ENCODE measurements at places on chromosomes 5 and 9.

DNA sequence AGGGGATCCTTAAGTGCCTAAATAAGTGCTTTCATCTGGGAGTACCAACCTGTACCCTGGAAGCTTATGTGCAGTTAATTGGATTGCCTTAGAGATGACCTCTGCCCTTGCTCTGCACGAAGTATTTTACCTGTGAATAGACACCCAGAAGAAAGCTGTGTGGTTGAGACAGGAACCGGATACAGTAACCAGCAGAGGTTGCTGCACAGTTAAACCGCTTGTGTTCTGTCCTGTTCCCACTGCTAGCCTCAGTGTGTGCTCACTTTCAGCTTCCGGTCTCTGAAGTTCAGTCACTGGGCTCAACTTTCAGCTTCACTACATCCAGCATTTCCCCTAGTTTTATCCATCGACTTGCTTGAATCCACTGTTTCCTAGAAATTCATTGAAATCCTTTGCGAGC, 185.3 kb downstream of the FAM170A start:
- DNase-seq, result no peak

GRCh38 chr5:97846643-97847042, 663.6 kb upstream of the RIOK2 start:
- DNase-seq, result no peak

GRCh38 chr5:175694371-175695160, 36.7 kb downstream of the HRH2 start:
- DNase-seq, result no peak

- DNase-seq, result no peak
These were observed 1.9 kb downstream of the DIPK1B start for GRCh38 chr9:136714096-136714892.

DNA sequence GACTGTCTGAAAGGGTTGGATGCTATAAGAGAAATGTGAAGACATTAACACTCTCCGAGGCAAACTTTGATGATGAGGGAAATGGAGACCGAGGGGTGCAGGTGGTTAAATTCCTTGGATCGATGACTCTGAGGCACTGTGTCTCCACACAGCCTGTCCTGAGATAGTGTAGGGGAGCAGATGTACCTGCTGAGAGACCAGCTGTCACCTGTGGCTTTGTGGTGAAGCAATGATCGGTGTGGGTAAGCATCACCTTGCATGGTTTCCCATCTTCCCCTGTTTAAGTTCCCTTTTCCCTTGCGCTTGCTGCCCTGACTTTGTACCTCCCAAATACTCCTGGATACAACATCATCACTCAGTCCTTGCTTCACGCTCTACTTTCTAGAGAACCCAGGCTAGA, 9.8 kb upstream of the MIER3 start:
- DNase-seq, result no peak

DNA sequence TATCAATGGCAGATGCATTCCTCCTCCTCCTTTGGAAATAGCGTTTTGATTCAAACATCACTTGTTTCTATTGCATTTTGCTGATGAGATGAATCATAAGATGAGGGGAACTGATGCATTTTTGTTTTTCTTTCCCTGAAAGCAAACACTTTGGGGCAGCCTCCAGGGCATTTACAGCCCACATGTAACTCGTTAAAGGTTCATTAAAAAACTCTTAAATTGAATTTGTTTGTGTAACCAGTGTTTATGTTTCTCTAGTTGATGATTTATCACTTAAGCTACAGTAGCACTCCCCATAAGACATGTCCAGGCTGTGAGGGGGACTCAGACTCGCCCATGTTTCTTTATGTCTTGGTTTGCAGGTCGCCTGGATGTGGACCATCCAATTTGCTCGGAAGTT, 246.1 kb upstream of the ANKH start:
- DNase-seq, result no peak

DNA sequence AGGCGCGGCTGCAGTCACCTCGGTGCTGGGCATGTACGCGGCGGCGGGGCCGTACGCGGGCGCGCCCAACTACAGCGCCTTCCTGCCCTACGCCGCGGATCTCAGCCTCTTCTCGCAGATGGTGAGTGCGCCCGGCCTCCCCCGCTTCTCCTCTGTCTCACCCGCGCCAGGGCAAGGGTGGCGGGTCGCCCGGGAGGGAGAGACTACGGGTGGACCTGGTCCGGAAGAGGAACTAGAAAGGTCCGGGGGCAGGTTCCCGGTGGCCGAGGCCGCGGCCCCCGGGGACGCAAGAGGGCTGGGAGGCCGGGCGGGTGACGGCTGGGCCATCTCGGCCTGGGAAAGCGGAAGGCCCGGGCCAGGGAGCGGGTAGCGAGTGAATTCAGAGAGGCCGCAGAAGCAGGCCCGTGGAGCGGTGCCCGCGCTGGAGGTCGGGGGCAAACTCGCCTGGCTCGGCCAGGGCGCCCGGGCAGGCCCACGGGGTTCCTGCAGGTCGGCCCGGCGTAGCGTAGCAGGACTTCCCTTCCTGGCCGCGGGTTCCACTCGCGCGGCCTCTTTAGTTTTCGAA, 711 bp downstream of the IRX1 start:
- no peak for DNase-seq

- DNase-seq, result no peak
These were observed 6.3 kb downstream of the NSUN2 start for GRCh38 chr5:6626508-6626907.

DNA sequence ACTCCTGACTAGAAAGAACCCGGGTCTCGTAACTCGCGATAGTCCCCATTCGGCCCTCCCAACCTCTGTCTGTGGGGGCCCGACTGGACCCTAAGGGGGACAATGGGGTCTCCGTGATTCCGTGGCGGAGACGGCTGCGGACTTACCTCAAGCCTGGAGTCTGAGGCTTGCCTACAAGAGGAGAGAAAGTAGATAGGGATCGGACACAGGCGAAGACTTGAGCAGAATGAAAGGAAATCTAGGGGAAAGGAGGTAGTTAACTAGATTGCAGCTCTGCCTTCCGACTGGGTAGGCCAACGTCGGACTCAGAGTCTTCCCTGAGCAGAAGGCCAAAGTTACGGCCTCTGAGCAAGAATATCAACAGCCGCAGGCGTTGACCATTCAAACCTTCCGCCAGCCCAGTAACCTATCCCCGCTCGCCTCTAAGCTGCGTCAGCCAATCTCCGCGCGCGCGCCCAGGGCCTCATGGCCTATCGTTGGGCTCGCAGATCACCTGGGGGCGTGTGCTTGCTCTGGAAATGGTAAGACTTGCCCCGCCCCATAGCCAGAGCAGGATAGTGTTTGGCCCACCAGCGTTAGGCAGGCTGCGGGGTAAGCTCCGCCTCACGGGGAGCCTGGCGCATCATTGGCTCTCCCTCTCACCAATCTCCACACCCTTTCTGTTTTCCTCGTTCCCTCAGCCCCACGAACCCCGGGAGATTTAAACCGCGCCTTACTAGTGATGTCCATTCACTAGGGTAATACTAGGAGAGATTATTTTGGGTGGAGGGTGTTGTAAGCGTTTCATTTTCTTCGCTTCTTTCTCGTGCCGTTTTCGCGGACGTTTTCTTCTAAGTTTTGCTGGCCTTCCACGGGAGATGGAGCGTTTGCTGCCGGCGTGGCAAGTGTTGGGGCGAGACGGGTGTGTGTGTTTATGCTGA, at the start of gene CDC25C:
Gene CDC25C, minus strand, starts transcription at position 356 of the 920 bp plus-strand sequence. CDS start 624 bp downstream, outside the sequence.
- peak; percentile 95 for DNase-seq

DNA sequence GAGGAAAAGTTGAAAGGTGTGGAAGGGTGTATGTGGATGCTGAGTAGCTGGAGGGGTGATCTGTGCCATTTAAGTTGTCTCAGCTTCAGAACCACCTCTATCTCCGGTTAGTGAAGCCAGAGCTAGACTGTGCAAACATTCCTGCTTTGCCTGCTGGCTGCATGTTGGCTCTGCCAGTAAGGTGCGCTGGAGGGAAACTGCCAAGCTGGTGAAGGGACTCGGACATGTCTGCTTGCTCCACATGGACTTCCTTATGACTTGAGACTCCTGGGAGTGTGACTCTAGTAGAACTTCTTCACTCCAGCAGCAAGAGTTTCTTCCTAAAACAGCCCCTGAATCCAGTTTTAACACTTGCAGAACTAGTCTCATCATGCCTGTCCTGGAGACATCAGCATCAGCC, 27.9 kb downstream of the DAB2 start:
- no peak for DNase-seq

DNA sequence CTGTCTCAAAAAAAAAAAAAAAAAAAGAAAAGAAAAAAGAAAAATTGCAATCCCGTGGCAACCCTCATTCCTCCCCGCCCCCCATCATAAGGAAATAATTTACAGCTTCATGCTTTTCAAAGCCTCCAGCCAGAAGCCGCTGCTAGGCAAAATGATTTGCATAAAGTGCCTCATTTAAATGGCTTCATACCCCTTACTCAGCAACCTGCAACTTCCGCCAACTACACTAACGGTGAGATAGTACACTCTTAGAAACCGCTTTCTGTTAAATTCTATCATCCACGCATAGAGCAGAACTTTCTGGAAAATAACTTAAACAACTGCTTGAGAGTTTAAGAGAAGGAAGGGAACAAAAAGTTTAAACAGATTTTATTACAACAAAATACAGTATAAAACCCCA, 17.8 kb downstream of the SERINC5 start:
- DNase-seq, result no peak

- DNase-seq, result no peak
These were observed 11.5 kb downstream of the ADAM19 start for GRCh38 chr5:157563929-157564716.

DNA sequence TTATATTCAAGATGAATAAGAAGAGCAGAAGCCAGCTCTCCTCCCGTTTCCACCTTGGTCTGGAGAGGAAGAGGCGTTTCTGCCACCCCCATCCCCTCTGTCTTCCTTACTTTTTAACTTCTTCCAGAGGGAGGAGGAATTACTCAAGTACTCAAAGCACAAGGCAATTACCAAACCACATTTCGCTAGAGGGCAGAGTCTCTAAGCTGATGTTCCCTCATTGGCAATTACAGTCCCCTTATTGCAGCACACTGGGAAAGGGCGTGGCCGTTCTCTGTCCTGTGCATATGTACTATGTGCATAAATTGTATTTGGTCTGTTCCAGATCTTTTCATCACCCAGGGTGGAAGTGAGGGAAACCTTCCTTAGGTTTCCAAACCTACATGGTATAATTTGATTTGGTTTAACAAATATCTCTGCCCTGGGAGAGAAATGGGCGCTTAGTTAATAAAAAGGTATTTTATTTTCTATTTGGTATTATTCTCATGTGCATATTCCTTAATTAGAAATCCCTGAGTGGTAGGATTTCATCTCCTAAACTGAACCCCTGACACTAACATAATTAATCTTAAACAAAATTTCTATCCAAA, 29.8 kb upstream of the ALDOB start:
- no peak for DNase-seq

Data from NCI-H510A (cell line).